ENCODE measurements at places on chromosomes 4 and X. TPM values are rescaled to one million over a fixed set of nuclear protein-coding genes. Genes with fewer than 3 reads are reported as not detected.

GAGE12E gene
- total RNA-seq: not detected

C4orf50 gene
- not detected for total RNA-seq

NIPAL1 gene
- 1.4 TPM for total RNA-seq

AREG gene
- total RNA-seq: 0.71 TPM

GRID2 gene
- not detected for total RNA-seq

INTU gene
- 3.5 TPM for total RNA-seq

TEX13D gene
- not detected for total RNA-seq

SMARCA1 gene
- total RNA-seq: 37.4 TPM

IGFBP7 gene
- total RNA-seq: 415 TPM

TSPAN7 gene
- not detected for total RNA-seq

All from myometrial cell (primary cell).